Posterior vena cava (tissue), 2 donors: ENCODE measurements at places on chromosomes 5 and 9.

- no peak for DNase-seq
Measured at GRCh38 chr9:128972956-128973355, 25.5 kb downstream of the NUP188 start.

GRCh38 chr5:16600946-16601345, 15.9 kb downstream of the RETREG1 start:
- DNase-seq: no peak

DNA sequence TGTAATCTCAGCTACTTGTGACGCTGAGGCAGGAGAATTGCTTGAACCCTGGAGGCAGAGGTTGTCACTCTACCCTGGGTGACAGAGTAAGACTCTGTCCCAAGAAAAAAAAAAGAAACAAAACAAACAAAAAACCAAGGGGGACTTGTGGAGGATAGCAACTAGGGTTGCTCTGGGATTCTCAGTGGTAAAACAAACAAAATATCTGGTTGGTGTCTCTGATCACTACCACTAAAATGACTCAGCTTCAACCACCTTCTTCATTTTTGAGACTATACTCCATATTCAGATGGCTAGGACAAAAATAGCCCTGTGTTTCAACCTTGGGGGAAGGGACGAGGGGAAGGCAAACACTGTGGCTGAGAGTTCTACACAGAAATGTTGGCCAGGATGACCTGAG, 110.3 kb downstream of the ARRDC3 start:
- no peak for DNase-seq

GRCh38 chr9:3237121-3237520, 288.7 kb downstream of the RFX3 start:
- no peak for DNase-seq

- no peak for DNase-seq
Measured at GRCh38 chr5:76622076-76622475, 1.1 kb downstream of the F2RL2 start.

- no peak for DNase-seq
Measured at GRCh38 chr5:151721812-151722391, 35.2 kb upstream of the SPARC start.

DNA sequence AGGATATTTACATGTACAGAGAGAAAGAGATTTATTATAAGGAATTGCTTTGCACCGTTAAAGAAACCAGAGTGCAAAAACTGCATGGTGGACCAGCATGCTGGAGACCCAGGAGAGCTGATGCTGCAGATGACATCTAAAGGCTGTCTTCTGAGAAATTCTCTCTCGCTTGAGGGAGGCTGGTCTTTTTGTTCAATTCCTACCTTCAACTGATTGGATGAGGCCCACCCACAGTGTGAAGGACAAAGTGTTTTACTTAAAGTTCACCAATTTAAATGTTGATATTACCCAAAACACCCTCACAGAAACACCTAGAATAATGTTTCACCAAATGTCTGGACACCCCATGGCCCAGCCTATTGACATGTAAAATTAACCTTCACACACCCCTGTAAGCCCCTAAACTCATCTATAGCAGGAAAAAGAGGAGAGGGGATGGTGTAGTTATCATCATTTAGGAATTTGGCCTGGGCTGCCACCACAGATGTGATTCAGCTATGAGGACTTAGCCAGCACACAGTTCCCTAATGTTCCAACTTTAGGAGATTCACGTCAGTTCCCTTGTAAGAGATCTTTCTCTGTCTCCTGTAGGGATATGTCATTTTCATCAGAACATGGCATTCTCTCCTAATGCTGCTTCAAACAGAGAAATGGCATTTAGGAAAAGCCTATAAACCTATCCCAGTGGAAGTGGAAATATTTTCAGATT, 358.2 kb upstream of the TLE4 start:
- DNase-seq: no peak

DNA sequence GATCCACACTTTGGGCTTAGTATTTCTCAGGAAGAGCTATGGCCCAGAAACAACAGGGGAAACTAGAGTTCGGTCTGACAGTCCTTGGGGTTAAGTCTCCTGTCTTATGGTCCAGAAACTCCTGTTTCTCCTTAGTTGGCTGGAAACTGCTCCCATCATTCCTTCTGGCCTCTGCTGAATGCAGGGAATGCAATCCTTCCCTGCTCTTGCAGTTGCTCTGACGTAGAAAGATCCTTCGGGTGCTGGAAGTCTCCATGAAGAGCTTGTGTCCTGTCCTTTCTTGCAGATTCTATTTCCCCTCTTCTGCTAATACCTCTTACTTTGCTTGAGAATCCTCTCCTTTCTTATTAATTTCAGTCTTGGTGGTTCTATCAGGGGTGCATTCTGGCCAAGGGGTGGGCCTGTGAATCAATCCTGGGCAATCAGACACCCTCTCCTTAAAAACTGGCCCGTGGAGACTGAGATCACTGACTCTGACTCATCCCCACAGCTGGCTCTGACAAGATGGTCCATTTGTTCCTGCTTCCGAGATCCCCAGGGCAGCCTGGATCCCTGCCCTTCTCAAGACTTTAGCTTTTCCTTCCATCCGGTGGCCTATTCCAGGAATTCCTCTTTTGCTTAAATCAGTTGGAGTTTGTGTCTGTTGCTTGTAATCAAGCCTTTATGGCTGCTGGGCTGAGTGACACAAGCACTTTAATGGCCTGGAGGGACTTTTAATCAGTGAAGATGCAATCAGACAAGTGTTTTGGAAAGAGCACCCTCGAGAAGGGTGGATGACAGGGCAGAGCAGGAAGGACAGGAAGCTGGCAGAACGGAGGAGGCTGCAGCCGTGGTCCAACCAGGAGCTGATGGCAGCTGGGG, 23.7 kb downstream of the PTGS1 start:
- peak; percentile 88 for DNase-seq

DNA sequence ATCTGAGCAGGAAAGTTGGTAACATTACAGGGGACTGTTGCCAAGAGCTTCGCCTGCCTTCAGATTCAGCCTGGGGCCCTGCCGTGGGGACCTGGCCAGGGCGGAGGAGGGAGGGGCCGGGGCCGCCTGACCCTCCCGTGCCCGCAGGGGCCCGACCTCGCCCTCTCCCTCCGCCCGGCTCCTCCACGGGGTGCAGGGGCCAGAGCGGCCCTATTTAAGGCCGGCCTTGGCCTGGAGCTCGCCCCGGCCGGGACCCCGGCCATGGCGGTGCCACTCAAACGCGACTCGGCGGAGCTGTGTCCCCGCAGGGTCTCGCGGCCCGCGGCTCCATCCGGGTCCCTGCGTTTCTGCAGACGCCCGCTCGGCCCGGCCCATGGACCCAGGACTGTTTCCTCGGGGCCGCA, 757 bp downstream of the TMEM250 start:
- no peak for DNase-seq

- no peak for DNase-seq
Measured at GRCh38 chr9:127262602-127263001, 2.0 kb upstream of the GARNL3 start.

DNA sequence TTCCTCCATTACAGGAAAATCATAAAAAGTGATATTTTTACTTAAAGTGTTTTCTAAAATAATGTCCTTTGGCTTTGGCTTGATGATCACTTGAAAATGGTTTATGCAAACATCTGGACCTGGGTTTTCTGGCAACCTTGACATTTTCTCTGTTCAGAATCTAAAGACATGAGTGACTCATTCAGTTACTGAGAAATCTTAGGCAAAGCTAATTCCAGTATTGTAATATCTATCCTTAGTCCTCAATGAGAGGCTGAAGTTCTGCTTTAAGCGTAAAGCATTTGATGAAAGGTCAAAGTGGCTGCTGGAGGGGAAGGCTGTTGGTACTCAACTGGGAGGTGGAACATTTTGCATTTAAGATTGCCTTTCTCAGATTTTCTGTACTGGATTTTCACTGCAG, 2.3 kb downstream of the MAN2A1 start:
- DNase-seq: no peak

GRCh38 chr9:127084076-127085039, 38.1 kb downstream of the ANGPTL2 start:
- DNase-seq: no peak

DNA sequence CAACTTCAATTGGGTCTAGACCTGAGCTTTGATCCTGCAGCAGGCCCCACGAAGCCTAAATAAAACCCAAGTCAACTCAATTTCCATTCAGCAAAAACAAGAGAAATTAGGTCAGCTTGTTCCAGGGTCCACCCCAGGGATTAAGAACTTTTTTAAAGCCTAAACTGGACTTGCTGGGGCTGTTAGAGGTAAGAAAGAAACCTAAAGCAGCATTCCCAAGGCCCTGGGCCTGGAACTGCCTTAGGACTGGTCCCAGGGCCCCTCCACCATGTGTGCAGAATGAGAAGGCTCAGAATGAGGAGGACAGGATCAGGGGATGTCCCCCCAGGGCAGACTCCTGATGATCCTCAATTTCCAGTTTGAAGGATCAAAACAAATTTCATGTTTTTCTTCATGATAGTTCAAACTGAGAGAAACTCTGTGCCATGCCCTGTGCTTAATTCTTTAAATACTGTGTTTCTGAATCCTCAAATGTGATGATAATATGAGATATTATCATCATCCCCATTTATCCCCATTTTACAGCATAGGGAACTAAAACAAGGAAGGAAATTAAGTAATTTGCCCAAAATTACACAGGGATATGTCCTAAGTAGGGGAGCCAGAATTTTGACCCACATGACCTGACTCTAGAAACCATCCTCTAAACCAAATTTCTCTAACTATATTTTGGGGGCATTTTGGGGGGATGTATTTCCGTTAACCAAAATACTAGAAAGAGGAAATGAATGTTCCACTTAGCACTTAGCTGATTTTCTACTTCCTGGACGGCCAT, 64.5 kb downstream of the DENND1A start:
- no peak for DNase-seq

DNA sequence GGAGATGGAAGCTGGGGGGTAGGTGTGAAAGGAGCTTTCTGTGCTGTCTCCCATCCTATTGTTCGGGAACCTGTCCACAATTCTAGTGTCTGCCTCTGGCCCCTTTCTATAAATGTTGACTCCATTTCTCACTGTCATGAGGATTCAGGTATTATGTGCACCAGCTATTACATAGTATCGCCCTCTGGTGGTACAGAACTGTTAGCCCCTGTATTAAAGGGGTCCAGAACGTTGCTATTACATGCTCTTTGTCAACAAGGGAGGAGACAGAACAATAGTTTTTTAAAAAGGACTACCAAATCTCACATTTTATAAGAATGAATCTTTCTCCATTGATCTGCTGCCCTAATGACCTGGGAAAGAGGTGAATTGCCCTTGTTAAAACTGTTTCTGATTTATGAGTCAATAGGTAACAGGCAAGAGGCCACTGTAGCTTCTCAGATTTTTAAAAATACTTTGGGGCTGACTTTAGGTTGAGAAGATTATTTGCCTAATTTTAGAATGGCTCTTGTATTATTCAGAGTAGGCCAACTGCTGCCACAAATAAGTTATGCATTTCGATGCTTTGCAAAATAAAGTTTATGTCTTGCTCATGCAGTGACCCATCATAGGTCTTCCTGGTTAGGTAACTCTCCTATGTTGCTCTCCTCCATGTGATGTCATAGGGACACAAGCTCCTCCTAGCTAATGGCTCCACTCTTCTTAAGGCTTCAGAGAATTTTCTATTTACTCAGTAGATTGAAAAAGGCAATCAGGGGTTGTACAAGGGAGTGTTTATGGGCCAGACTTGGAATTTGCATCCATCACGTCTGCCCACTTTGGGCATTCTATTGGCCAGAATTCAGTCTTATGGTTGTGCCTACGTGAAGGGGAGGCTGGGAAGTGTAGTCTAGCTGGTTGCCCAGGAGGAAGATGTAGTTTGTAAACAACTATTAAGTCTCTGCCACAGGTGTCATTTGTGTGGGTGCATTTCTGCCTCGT, 20.8 kb downstream of the DCANP1 start:
- no peak for DNase-seq

DNA sequence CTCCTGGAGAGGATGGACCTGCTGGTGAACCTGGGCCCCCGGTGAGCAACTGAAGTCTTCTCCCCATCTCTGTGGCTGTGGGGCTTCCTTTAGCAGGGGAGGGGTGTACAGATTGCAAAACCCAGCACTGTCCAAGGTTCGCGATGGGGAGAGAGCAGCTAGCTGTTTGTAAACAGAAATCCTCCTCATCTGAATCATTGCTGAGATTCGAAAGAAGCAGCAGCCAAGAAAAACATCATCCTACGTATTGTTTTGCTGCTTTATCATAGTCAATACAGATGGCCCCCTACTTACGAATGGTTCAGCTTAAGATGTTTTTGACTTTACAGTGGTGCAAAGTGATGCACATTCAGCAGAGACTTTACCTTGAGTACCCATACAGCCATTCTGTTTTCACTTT, 80.0 kb upstream of the TGFBR1 start:
- no peak for DNase-seq

GRCh38 chr5:107533910-107534876, 136.5 kb downstream of the EFNA5 start:
- no peak for DNase-seq

- DNase-seq: no peak
Measured at GRCh38 chr9:124939944-124940343, 939 bp downstream of the GOLGA1 start.

DNA sequence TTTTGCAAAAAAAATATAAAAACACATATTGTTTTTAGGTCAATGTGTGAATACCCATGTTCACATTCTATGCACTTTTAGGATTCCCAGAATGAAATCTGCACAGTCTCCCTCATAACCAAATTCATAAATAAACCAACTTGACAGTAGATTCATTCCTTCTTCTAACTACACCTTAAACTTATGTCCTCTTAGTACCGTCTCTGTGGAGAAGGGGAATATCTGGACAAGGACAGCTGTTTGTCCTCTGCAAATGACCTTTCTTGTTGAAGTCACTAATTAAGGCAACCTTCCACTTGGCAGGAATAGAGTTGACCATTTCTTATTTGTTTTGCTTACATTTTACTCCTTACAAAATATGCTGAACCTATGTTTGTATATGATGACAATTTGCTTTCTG, 71.1 kb downstream of the FBN2 start:
- DNase-seq: no peak

- no peak for DNase-seq
Measured at GRCh38 chr5:151740958-151741373, 17.5 kb downstream of the ATOX1 start.

GRCh38 chr5:83726912-83727311, 6.3 kb upstream of the HAPLN1 start:
- DNase-seq: no peak

- no peak for DNase-seq
Measured at GRCh38 chr5:152332716-152333460, 72.2 kb downstream of the NMUR2 start.

GRCh38 chr5:4114452-4114851, 518.8 kb downstream of the IRX1 start:
- no peak for DNase-seq

- DNase-seq: no peak
Measured at GRCh38 chr9:8101607-8102006, 302.0 kb upstream of the DMAC1 start.

DNA sequence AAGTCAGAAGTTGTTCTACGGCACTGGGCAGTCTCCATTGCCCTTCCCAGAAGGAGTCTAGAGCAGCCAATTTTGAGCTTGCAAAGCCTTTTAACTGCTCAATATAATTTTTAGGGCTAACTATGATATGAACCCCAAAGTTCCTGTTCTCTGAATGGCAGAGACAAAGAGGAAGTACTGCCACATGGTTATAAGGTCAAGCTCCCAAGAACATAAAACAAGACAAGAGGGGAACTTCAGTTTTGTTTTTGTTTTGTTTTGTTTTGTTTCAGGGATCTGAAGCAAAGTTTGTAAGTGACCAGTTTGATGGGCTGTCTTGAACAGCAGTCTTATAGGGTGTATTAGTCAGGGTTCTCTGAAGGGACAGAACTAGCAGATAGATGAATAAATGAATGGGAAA, 11.9 kb upstream of the SMC2 start:
- DNase-seq: no peak
